ENCODE measurements at places on chromosomes 1 and 21. TPM values are rescaled to one million over a fixed set of nuclear protein-coding genes. Genes with fewer than 3 reads are reported as not detected.

The CATSPERE gene
- 1.8 TPM for total RNA-seq

The CLCA1 gene
- not detected for total RNA-seq

The GPA33 gene
- not detected for total RNA-seq

The ADORA3 gene
- not detected for total RNA-seq

The PCBP3 gene
- total RNA-seq = 1.1 TPM

The CDA gene
- total RNA-seq = 0.59 TPM

The UTS2 gene
- total RNA-seq = 0.29 TPM

The GPX7 gene
- 74.0 TPM for total RNA-seq

The APCS gene
- total RNA-seq = not detected

The CD1D gene
- total RNA-seq = under 0.01 TPM

The OPRD1 gene
- total RNA-seq = not detected

The ARHGAP29 gene
- total RNA-seq = 13.3 TPM

All from osteoblast (primary cell).